ENCODE measurements at places on chromosomes 3 and 15.

- no peak for DNase-seq
Measured at GRCh38 chr3:12372741-12373280, 83.9 kb downstream of the PPARG start.

- no peak for DNase-seq
Measured at GRCh38 chr15:41487381-41487780, 6.3 kb upstream of the ITPKA start.

GRCh38 chr3:193344486-193344885 is 34.1 kb downstream of the ATP13A5 start:
- DNase-seq, result no peak

- DNase-seq, result no peak
Measured at GRCh38 chr3:36405190-36405589, 24.9 kb downstream of the STAC start.

DNA sequence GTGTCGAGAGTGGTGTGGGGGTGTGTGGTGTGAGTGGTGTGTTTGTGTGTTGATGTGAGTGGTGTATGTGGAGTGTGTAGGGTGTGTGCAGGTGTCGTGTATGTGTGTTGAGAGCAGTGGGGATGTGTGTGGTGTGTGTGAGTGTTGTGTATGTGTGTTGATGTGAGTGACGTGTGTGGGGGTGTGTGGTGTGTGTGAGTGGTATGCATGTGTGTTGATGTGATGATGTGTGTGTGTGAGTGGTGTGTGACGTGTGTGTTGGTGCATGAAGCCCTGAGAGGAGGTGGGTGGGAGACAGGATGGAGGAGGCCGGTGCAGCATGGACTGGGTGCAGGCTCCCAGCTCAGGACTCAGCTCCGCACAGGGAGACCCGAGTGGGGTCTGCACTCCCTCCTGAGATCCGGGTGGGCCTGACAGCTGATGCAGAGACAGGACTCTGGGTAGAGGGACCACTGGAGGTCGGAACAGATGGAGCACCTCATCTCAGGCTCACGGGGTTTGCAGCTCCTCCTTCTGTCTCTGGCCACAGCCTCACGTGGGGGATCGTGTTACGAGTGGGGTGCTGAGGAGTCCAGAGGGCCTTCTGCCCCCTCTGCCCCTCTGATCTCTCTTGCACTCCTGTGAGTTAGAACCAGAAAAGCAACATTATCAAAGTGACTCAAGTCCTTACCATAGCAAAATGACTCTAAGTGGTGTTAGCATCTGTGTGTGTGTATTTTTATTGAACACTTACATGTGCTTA is 41.3 kb downstream of the ARNT2 start:
- DNase-seq, result no peak

GRCh38 chr3:145760036-145760435 is 400.9 kb downstream of the PLOD2 start:
- no peak for DNase-seq

GRCh38 chr3:46994801-46995731 is 15.6 kb downstream of the NBEAL2 start:
- DNase-seq, result no peak

DNA sequence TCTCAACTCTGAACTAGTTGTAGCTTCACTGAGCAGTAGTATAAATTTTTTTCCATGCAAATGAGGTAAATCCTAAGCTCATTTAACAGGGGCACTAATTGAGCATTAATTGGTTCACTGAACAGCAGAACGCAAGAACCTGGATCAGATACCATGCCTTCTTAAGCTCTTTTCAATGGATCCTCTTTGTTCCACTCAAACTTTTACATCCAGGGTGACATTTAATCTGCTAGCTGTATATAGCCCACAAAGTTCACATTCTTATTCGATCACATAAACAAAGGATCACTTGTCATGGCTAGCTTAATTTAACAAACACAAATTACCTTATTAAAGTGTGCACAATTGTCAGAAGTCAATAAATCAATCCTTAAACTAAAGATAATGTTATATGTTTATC is 281.6 kb downstream of the CNTN6 start:
- no peak for DNase-seq

GRCh38 chr3:45946307-45946706 is 3.0 kb downstream of the CXCR6 start:
- no peak for DNase-seq

DNA sequence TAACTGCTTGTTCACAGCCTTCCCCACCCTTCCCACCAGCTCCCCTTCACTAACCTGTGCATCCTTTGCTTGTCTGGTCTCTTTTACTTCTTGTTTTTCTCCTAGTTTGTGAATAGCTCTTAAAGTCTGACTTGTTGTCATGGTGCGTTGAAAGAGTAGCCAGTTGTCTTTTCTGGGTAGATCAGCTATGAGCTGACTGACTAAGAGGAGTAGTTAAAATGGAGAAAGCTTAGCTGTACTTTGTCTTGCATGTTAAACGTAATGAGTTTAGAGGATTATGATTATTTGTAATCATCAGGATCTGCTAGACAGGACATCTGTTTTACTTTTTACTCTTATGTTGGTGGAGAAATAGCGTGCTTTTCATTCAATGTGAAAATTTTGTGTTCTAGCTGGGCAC is 35.9 kb downstream of the ATP2C1 start:
- DNase-seq, result no peak

DNA sequence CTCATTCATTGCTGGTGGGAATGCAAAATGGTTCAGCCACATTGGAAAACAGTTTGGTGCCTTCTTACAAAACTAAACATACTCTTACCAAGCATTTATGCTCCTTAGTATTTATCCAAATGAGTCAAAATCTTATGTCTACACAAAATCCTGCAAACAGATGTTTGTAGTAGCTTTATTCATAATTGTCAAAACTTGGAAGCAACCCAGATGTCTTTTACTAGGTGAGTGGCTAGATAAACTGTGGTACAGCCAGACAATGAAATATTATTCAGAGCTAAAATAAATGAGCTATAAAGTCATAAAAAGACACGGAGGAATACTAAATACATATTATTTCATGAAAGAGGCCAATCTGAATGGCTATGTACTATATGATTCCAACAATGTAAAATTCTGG is 709.5 kb downstream of the NSUN3 start:
- no peak for DNase-seq

- no peak for DNase-seq
Measured at GRCh38 chr15:28974142-28974541, 88.4 kb downstream of the APBA2 start.

DNA sequence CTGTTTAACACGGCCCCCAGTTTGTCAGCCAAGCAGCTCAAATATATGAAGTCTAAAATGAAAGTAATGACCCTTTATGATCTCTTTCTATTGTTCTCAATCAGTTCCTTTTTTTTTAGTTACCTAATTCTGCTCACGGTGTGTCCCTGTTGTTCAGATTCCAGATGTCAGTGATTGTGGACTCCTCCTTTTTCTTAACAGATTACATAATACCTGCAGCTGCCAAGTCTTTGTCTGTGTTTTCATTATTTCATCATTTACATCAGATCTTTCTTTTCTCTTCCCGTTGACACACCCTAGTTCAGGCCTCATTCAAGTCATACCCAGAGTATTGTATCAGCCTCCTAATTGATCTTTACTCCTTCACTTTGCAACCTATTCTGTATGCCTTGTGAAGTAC is 56.1 kb upstream of the SKIL start:
- no peak for DNase-seq

DNA sequence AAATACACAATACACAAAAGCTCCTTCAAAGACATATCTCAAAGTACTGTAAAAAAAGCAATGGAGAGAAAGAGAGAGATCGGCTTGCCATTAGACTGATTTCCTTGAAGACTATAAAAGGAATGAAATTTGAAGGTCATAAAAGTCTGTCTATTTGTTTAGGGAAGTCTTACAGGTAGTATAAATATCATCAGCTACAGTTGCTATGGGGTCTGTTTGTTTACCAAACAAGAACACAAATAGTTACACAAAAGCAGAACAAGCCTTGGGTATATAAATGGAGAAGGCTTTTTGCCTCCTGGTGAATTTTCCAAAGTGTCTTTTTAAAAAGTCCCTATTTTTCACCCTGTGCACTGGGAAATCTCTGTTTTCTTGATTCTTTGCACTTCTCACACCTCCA is 552.3 kb downstream of the FOXP1 start:
- DNase-seq, result no peak

DNA sequence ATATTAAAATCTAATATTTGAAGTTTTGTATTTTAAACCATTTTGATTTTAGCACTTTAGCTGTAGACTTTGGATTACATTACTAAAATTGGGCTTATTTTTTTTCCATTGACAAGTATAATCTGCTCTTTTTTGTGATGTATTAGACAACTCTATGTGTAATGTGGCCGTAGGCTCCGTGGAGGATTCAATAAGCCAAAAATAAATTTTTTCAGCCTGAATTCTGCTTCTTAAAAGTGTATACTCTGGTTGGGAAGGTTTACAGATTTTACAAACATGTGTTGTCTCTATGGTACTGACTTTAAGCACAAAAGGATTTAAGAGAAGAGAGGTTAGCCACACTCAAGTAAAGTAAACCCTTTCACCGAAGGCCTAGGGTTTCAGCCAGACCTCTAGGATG is 110.8 kb downstream of the PLCL2 start:
- DNase-seq, result no peak

DNA sequence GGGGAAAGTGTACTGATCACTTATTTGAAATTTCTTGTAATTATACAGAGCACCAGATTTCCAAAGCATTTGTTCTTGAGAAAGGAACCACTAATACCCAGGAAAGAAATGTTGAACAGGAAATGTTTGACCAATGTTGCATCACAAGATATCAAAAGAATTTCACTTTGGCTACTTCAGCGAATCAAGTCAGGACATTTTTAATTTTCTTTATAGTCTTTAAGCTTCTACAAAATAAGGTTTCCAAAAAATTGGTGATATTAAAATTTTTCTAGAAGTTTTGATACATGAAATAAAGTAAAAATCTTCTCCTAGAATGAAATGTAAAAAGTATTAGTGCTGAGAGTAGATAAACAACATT is 421.9 kb downstream of the MECOM start:
- DNase-seq, result no peak

DNA sequence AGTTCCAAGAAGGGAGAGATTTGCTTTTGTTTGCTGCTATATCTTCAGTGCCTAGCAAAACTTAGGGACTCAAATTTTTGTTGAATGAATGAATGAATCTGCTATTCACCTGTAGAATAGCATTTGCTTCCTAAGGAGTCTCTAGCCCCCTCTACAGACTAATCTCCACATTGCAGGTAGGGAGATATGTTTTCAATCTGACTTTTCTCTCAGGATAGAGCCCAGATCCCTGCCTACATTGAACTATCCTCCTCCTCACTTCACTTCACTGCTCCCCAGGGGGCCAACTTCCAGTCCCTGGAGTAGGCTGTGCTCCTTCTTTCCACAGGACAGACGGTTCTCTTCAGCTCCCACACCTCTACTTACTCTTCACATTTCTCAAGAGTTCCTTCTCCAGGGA is 81.9 kb upstream of the PTX3 start:
- no peak for DNase-seq

- DNase-seq, result no peak
Measured at GRCh38 chr3:37991109-37991508, 523 bp downstream of the VILL start.

- no peak for DNase-seq
Measured at GRCh38 chr3:196007744-196008335, 74.0 kb downstream of the TFRC start.
